BJ (cell line): ENCODE measurements at places on chromosomes 13 and 19. TPM values are rescaled to one million over a fixed set of nuclear protein-coding genes. Genes with fewer than 3 reads are reported as not detected.

PEAK3 gene
- not detected in 2 replicates for polyA plus RNA-seq

PHLDB3 gene
- polyA plus RNA-seq: 4.0 and 5.3 TPM in 2 replicates

ZNF726 gene
- 1.2 and 1.8 TPM in 2 replicates for polyA plus RNA-seq

HAUS8 gene
- 11.0 and 14.0 TPM in 2 replicates for polyA plus RNA-seq

GRCh38 chr13:101552786-101553185, 100.3 kb downstream of the ITGBL1 start:
- DNase-seq: peak; percentile 41

DNA sequence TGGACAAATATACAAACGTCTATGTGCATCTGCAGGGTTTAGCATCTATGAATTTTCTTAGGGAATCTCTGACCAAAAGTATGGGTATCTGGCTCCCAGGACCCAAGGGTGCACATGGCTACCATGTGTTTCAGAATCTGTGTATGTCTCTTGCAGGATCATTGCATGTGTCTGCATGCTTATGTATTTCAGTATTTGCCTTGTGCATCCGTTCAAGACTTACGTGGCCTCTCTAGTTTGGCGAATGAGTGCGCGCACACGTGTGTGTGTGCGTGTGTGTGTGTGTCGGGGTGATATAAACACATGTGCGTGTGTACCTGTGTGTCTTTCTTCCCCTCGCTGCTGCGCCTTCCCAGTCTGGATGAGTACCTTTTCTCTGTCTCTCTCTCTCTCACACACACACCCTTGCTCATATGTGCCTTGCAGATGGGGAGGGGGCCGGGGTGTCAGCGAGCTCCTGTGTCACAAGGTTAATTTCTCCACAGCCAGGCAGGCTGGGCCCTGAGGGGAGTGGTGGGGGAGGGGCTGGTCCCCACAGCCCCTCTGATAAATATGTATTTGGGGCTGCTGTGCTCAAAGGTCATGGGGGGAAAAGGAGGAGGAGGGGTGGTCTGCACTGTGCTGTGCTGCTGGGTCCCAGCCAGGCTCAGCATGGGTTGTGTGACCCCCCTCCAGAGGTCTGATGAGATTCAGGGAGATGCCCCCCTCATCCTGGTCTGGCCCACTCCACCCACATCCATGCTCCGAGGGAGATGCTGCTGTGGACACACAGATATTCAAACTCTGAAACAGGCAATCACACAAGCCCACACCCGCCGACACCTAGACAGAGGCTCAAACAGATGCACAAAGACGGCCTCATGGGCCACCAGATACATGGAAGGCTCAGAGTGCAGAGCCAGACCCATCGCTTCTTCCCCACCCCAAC, 37.5 kb upstream of the POU2F2 start:
- DNase-seq: no peak

DNA sequence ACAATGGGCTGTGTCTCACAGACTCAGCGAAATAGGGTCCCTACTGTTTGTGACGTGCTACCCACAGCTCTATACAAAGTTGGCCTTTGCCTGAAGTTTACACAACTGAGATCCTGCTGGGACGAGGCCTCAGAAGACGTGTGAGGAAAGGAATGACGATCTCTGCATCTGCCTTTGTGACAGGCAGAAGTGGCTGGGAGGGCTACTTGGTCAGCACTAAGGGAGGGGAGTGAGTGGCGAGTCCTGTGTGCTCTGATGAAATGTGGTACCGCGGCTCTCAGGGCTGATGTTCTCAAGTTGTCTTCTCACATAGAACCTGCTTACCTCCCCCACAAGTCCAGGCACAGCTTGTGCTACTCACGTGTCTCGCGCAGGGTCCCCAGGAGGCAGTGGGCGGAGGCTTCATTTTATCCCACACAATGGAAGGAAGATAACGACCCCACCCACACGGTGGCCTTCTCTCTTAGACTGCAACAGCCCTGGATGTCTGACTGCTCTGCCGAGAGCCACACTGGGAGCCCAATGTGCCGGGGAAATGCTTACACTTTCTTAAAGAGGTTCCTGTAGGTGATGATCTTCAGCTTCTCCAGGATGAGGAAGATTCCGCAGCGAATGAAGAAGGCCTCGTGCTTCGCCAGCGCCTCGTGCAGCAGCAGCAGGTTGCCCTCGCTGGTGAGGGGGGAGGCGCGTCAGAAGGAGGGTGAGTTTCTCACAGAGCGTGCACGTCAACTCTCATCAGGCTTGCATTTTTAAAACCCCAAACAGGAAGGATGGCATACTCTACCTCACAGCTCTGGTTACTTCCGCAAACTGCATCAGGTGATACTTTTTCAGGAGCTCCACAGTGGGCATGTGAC, 21.2 kb downstream of the PROZ start:
- no peak for DNase-seq

DNA sequence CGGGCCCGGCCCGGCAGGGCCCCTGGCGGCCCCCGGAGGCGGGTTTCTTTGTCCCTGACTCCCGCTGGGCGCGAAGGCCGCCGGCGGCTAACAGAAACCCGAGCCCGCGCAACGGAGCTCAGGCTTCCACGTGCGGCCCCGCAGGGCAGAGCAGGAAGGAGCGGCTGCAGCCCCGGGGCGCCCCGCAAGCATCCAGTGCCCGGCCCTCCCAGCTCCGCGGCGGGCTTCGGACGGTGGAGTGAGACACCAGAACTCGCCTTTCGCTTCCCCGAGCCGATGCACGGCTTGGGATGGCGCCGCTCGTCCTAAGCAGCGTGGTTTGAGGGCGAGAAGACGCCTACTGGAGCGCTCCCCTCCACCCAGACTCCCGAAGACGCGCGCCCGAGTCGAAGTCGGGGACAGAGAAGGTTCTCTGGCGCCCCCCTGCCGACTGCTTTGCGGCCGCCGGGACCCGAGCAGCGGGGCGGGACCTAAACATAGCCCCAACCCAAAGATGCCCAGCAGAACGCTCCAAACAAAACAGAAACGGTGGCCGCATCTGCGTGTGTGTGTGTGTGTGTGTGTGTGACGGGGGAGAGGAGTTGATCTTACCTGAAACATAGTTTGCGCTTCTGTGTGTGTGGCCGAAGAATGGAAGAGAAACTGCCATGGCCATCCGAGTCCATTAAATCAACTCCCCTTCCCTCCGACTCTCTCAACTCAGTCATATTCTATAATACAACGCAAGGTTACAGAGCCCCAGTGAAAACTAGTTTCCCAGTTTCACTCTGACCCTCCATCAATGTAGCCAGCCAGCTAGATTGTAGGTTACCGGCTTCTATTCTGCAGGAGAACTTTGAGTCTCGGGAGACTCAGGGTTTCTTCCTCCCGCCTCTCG, 629 bp upstream of the FGF9 start:
- DNase-seq: no peak

DNA sequence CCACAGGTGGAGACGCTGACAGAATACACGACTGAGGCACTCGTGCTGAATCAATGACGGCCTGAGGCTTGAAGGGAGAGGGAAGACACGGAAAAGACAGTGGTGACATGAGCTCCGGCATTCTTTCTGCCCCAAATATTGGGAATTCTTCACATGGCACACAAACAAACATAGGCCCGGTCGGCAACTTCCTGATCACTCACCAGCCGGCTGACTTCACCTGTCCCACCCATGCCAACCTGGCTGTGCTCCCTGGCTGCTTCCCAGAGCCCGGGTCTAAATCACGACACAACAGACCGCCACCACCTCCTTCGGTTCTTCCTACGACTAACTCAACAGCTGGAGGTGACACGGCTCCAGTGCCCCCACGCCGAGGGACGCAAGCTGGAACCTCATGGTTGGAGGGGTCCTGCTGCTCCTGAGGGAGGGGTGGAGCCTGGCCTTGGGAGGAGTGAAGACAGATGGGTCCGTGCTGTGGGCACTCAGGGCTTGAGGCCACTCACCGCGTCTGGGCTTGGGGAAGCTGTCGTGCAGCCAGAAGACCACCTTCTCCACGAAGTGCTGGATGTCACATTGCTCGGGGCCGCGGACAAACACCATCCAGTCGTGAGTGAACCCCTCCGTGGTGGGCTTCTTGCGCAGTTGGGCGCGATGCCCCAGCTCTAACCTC, 9.6 kb downstream of the MLLT1 start:
- no peak for DNase-seq

GRCh38 chr19:1256646-1257474, 8.5 kb downstream of the MIDN start:
- no peak for DNase-seq

DNA sequence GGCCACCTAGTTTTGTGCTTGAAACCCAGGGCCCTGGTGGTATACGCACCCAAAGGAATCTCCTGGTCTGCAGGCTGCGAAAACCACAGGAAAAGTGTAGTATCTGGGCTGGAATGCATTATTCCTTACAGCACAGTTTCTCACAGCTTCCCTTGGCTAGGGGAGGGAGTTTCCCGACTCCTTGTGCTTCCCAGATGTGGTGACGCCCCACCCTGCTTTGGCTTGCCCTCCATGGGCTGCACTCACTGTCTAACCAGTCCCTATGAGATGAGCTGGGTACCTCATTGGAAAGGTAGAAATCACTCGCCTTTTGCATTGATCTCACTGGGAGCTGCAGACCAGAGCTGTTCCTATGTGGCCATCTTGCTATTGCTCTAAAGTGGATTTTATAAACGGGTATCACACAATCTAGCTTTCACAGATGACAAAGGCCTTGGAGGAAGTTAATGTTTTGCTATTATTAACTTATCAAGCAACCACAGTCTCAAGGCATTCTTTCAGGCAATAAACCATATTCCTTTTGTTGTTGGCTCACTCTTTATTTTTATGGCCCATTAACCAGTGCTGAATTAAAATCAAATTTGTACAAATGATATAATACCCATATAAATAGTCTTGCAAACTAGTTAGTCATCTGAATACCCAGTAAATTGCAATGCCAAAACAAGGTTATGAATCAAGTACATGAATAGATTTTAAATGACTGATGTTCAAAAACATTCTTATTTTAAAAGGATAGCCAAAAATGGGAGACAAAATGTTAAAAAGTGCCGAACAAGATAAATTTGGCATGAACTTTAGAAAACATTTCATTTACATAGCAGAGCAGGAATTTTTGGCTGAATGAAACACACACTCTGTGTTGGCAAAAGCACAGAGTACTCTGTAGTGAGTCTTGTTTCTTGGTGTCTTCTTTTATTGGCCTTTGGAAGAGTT, 475.4 kb upstream of the ARGLU1 start:
- peak; percentile 68 for DNase-seq

DNA sequence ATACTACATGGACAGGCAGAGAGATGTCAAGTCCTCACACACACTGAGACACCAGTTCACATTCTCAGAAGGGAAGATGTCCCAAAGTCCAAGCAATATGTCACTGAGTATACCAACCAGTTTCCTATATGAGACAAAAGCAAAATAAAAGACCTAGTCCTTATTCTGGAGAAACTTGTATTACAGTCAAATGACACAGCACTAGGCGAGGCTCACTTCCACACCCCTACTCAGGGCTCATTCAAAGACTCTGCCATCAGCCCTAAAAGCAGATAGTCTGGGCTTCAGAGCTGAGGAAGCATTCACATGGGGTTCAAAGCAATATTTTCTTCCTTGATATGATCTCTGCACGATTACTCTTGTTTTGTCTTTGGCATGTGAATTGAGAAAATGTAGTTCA, 129.9 kb upstream of the UBL3 start:
- no peak for DNase-seq

- DNase-seq: no peak
These were observed 1422.2 kb upstream of the PCDH20 start for GRCh38 chr13:62837895-62838294.

DNA sequence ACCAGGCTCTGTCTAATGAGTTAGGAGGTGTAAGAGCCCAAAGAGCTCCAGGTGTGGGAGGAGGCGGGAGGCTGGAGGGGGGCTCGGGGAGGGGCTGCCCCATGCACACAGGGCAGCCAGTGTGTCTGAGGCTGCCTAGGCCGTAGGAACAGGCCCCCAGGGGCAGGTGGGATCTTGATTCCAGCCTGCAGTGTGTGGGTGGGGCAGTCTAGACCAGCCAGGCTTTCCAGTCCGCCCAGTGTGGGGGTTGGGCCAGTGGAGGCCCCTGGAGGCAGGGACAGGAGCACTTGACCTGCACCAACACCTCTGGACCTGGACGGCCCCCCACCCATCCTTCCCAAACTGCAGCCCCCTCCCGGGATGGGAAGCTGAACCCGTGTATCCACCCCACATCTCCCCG, 5.4 kb upstream of the CAMSAP3 start:
- DNase-seq: no peak
